ENCODE measurements at places on chromosomes 5 and 9.
A peak's percentile ranks its signal among the peaks of the same experiment; 100 is the strongest.

GRCh38 chr9:75615284-75615683 lies 275.2 kb upstream of the PCSK5 start:
- no peak for DNase-seq

- DNase-seq = no peak
These were observed 69.4 kb upstream of the SPATA31D4 start for GRCh38 chr9:81858657-81859430.

GRCh38 chr9:5953743-5954707 lies 61.4 kb downstream of the RANBP6 start:
- no peak for DNase-seq

- peak; percentile 91 for DNase-seq
These were observed at the start of gene PCDHGA12 for GRCh38 chr5:141430332-141431113. Gene PCDHGA12, plus strand, starts transcription at chr5:141430507. Its CDS starts 253 bp downstream, at chr5:141430760.

DNA sequence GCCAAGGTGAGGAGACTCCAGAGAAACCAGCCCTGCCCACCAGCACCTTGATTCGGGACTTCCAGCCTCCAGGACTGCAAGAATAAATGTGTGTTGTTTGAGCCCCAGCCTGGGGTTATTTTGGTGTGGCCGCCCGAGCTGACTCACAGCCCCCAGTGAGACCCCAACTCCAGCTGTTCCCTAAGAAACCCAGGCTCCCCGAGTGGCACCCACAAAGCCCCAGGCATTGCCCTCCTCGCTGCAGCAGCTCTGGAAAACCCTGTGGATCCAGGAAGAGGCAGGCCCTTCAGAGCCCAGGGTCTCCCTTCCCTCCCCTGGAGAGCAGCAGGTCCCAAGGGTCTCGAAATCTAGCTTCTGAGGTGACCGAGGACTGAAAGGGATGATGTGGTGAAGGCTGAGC lies 69.2 kb upstream of the PPP1R26 start:
- DNase-seq = no peak

DNA sequence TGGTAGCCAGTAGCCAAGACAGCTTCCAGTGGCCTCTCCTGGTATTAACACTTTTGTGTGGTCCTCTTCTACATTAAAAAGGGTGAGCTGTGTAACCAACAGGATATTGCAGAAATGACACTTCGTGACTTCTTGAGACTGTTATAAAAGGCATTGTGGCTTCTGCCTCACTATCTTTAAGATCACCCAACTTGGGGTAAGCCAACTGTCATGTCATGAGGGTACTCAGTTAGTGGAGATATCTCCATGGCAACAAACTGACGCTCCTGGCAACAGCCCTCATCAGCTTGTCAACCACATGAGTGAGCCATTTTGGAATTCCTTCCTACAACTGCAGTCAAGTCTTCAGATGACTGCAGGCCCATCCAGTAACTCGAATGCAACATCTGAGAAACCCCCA lies 121.7 kb downstream of the DEPDC1B start:
- no peak for DNase-seq

DNA sequence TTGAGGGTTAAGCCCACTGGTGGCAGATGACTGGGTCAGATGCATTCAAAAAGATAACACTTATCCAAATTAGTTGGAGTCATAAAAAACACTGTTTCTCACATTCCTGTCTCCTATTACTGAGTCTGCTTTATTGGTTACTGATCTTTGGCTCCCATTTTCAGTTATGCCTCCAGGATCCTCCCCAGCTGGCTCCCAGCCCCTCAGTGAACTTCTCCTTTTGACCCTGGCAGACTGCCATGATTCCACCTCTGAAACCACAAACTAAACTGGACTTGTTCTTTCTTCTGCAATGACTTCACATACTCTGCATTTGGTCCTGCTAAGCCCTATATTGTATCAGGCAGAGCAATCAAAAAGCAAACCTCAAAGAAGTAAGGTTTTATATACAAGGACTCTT lies 860.8 kb upstream of the DMAC1 start:
- no peak for DNase-seq

GRCh38 chr5:58016358-58016757 lies 443.5 kb downstream of the PLK2 start:
- DNase-seq = peak; percentile 49

GRCh38 chr9:14585730-14586473 lies 107.3 kb downstream of the ZDHHC21 start:
- DNase-seq = no peak

DNA sequence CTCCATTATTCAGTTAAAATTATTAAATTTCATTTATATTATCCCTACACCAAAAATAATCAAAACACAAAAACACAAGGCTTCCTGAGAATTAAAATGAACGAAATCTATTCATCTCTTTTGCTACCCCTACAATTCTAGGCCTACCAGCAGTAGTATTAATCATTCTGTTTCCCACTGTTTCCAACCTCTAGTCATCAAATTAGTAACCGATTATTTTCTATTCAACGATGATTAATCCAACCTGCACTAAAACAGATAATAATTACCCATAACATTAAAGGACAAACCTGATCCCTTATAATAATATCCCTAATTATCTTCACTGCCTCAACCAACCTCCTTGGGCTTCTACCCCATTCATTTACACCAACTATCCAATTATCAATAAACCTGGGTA lies 86.0 kb downstream of the INSL6 start:
- DNase-seq = no peak

GRCh38 chr9:23850690-23851629 lies 24.9 kb upstream of the ELAVL2 start:
- no peak for DNase-seq

- peak; percentile 72 for DNase-seq
These were observed 59.3 kb downstream of the TRIO start for GRCh38 chr5:14202462-14202861.

- DNase-seq = no peak
These were observed 4.9 kb downstream of the MEGF10 start for GRCh38 chr5:127295454-127295853.

DNA sequence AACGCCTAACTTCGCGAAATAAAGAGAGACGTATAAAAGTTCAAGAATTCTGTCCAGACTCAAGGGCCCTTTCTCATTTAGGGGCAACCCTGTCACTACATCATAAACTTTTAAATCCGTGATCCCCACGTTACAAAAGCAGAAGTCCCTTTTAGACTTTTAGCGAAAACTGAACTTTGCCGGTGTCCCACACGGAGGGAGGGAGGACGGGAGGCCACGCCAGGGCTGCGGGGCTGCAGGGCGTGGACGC lies 515 bp upstream of the F2R start:
- no peak for DNase-seq

- DNase-seq = no peak
These were observed 71.2 kb downstream of the UNC13B start for GRCh38 chr9:35232867-35233544.

DNA sequence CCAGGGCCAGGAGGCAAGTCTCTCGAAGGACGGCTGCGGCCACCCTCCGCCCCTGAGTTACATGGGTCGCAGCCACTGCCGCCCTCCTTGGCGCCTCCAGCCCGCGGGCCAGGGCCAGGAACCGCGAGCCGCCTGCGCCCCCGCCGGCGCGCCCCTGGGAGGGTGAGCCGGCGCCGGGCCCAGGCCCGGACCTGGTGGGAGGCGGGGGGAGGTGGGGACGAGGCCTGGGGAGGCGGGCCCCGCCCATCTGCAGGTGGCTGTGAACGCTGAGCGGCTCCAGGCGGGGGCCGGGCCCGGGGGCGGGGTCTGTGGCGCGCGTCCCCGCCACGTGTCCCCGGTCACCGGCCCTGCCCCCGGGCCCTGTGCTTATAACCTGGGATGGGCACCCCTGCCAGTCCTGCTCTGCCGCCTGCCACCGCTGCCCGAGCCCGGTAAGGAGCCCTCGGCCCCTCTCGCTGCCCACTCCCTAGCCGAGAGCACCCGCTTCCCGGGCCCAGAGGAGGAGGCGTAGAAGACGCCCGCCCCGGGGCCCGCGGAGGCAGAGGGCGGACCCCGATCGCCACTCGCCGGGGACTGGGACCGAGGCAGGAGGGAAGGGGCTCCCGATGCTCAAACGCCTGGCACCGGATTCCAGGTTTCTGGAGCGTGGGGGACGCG lies at the start of gene ASS1:
ASS1 (plus strand) TSS at position 397 of the 657 bp plus-strand sequence. CDS start 7,268 bp downstream, outside the sequence.
- no peak for DNase-seq

DNA sequence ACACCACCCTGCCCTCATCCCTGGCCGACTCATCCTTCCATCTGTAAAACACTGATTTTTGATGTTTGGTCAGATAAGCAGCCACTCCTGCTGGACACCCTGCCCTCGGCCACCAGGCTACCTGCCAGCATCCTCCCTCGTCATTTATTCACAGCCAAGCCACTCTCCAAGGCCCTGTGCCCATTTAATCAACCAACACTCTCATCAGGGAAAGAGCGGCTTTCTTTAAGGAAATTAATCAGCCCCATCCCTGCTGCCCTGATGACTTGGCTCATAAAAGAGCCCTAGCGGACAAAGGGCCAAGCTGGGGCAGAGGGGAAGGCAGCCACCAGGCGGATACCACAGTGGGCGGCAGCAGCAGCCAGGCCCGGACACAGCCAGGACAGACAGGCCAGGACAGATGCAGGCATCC lies 52.4 kb downstream of the GOLM1 start:
- no peak for DNase-seq

- peak; percentile 92 for DNase-seq
These were observed 146.9 kb upstream of the DMRT1 start for GRCh38 chr9:694403-695154.

GRCh38 chr5:149636861-149637246 lies 55.6 kb downstream of the ARHGEF37 start:
- DNase-seq = peak; percentile 69

DNA sequence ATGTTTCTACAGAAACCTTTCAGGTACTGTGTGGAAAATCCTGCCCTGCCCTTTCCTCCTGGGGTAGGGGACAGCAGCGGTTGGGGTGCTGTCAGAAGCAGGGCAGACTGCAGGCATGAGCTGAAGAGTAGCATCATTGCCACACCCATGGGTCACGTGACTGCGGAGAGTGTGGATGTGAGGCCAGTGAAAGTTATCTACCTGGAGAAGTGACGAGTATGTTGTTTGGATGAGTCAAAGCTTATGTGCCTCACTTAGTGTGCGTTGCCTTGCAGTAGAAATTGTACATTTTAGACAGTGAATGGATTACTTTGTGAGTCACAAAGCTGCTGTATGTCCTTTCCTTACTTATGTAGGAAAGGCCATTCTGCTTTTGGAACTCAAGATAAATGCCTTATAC lies 21.7 kb upstream of the ACTBL2 start:
- DNase-seq = no peak

DNA sequence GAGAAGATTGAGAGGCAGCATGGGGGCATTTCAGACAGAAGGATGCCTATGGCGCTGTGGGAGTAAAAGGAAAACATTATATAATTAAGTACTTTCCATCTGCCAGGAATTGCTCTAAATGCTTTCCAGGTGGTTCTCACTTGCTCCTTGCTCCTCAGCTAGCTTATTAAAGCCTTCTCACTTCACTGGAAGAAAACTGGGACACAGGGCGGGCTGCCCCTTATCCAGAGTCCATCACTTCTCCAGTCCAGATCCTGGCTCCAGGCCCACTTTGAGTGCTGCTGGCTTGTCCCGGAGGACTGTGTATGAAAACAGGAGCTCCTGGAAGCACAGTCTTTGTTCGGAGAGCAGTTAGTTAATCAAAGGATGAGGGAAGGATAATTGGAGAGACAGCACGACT lies 409.9 kb upstream of the ADAMTS16 start:
- DNase-seq = no peak

DNA sequence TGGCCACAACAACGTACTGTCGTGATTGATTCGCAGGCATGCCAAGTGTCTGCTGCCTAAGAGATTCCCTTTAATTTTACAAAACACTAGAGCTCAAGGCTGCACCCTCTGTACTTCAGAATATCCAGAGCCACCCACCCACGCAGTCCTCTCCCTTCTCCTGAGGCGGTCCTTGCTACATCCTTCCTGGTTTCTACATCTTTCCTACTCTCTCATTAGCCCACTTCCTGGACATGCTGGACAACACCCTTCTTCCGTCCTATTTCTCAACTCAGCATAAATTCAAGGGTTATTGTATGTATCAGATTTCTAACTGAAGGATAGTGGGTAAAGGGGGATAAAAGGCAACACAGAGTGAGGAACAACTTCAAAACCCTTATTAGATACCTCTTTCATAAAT lies 148.4 kb upstream of the MAP3K1 start:
- no peak for DNase-seq

DNA sequence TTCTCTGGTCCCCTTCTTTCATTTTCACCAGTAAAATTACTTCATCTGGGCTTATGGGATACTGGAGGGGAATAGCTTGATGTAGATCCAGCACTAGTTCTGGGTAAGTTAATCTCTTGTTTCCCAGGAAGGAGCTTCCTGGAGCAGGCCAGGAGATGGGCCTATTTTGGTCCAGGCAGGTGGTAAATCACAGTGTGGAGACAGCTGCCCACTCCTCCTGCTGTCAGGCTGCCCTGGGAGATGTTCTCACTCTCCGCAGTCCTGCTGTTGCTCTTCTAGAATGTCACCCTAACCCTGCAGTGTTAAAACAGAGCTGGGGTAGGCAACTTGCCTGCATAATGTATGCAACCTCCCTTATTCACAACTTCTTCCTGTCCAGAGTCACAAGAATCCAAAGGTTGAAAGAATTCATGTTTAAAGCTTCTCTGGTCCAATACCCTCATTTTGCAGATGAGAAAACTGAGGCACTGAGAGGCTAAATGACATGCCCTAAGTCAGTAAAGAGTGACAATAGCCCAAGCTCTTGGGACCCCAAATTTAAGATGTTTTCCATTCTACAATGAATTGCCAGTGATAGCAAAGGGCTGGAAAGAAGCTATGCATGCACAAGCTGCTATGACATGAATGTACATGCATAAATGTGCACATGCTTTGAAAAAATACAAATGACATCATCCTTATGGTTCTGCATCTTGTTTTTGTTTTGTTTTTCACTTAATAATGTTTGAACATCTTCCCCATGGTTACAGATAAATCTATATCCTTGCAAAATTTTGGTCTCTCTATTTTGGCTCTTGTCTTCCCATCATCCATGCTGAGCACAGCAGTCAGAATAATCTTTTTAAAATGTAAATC lies 71.8 kb upstream of the ADRA1B start:
- no peak for DNase-seq

- DNase-seq = no peak
These were observed 58.0 kb downstream of the C9orf50 start for GRCh38 chr9:129562917-129563316.

DNA sequence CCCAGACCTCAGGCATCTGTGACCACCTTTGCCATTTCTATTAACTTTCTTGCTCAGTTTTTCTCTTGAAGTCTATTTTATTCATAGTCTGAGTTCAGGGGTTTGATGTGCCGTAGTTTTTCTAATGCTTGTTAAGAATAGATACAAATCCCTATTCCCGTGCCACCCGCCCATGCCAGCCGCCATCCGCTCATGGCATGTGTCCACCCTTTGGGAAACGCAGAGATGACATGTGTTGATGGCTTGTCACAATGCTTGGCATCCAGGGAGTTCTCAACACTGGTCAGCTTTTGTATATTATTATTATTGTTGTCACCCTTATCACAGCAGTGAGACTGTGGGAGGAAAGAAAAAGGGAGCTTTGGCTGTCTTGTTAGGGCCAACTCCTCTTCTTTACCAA lies 17.3 kb upstream of the ANGPTL2 start:
- no peak for DNase-seq
